ENCODE measurements at places on chromosomes 1 and 21.

GRCh38 chr1:203278885-203279406 lies 26.4 kb upstream of the BTG2 start:
- DNase-seq: no peak

- no peak for DNase-seq
These were observed 30.7 kb upstream of the STMN1 start for GRCh38 chr1:25936947-25937346.

DNA sequence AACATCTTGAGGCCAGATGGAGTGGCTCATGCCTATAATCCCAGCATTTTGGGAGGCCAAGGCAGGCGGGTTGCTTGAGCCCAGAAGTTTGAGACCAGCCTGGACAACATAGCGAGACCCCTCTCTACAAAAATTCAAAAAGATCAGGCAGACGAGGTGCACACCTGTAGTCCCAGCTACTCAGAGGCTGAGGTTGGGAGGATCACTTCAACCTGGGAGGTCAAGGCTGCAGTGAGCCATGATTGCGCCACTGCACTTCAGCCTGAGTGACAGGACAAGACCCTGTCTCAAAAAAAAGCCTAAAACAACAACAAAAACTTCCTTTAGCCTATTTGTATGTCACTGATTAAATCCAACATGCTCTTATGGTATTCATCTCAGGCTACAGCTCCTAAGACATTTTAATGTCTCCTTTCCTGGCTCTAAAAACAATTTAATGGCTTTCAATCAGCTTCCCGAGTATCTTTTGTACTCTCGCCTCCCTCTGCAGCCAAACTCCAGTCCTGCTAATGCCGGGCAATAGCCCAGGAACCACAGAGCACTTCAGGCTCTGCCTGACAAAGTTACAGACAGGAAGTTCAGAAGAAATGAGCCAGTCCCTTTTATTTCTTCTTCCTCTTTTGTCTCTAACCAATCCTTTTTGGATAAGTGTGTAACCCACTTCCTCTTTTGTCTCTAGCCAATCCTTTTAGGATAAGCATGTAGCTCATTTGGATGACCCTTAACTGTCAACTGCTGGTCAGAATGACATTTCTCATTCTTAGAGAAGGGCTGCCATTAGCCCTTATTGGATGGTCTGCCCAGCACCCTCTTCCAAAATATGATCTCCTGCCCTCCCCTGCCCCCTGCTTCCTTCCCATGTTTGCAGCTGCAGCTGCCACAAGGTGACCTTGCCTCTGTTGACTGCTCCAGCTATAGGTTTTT lies 6.6 kb upstream of the DOP1B start:
- no peak for DNase-seq

DNA sequence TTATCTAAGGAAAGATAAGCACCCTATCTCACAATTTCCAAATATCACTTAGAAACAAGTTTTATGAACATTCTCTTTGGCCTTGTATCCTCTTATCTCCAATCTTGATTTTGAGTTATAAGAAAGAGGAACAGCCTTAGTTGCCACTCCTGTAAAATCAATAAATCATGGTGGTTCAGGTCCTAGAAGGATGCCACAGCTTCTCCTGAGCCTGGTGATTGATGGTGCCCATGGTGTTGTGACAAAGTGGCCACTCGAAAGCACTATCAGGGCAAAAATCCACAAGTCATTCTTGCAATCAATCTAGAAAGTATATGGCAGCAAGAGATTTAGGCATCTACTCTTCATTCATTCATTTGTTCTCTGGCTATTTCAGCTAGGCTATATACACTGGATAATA lies 27.8 kb downstream of the GBP6 start:
- DNase-seq: no peak

DNA sequence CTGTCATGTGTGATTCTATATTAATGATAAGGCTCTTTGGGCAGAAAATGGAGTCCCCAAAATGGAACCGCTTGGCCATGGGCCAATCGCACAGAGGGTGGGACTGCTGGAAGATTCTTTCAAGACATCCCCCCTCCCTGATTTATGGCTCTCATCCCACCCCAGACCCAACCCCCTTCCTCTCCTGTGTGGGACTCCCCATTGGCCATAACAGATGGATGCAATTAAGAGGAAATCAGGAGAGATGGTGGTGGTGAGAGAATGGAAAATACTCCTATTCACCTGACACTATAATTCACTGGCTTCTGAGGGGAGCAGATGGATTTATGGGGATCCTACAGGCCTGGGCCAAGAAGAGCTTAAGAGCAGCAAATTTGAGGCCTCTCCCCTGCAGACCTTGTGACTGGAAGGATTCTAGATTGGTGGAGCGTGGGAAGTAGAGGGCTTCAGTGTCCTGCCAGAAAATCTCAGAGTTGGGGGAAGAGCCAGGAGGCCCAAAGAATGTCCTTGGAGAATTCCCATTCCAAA lies 1.7 kb downstream of the IGFN1 start:
- DNase-seq: no peak

- no peak for DNase-seq
These were observed 52.0 kb upstream of the LYPLAL1 start for GRCh38 chr1:219121679-219122078.

GRCh38 chr1:30388386-30388785 lies 335.0 kb downstream of the MATN1 start:
- DNase-seq: no peak

DNA sequence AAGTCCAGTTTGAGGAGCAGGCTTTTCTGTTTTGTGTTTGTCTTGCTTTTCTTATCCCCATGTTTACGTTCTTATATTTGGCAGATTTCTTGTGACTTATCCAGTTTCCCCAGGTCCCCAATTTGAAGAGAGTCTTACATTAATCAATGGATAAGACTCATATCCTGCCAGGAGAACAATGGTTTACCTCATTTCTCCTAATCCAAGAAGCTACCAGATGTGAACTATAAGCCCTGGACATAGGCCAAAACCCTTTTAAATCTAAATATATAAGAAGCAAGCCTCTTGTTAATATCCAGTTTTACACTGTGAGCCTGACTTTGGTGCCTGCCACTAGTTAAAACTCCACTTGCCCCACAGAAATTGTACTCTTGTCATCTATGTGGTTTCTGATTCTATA lies 15.1 kb upstream of the COP1 start:
- no peak for DNase-seq

GRCh38 chr1:200409203-200409760 lies 554 bp downstream of the ZNF281 start:
- DNase-seq: no peak

GRCh38 chr1:9845914-9846313 lies 22.1 kb upstream of the CLSTN1 start:
- DNase-seq: no peak

DNA sequence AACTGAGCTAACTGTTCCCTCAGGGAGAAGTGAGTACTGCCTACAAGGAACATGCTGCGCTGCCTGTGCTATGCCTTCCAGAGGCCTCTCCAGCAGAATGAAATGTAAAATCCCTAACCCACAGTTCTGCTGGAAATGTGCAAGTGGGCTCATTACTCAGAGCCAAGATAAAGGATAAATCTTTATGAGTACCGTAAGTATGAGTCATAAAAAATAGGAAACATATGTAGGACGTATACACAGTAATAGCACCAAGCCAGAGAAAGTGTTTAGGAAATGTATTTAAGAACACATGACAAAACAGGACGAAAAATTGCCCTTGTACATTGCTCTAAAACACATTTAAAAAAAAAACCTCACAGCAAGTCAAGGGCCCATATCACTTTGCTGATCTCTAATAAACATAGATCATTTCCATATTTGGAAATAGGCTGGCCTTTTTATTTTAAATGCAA lies 104.6 kb downstream of the TGFBR3 start:
- DNase-seq: no peak

- DNase-seq: no peak
These were observed 13.7 kb upstream of the TMPRSS15 start for GRCh38 chr21:18417141-18417790.

GRCh38 chr1:247212012-247212411 lies 40.2 kb upstream of the ZNF124 start:
- no peak for DNase-seq

Data from HuH-7 (cell line).